IPS DF 19.7 (cell line): ENCODE measurements at places on chromosomes 7 and 10.

DNA sequence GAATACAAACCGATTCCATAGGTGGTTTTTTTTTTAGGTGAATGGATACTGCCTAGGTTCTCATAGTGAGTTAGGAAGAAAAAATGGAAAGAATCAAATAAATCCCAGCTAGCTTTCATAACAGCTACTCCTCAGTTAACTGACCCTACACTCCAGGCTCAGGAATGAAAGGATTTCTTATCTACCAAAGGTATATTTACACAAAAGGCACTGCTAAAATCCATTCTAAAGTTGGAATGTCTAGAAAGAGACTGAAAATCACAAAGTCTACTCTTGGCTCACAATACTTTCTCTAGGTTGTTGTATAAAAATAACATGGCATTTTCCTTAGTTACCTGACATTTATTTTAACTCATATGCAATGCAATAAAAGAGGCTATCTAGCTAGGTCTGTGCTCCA, 375.2 kb downstream of the MAGI2 start:
- DNase-seq: no peak

GRCh38 chr10:99619090-99619800, 994 bp downstream of the SLC25A28 start:
- DNase-seq: no peak

GRCh38 chr10:87634311-87634710, 25.4 kb upstream of the PAPSS2 start:
- DNase-seq: no peak

DNA sequence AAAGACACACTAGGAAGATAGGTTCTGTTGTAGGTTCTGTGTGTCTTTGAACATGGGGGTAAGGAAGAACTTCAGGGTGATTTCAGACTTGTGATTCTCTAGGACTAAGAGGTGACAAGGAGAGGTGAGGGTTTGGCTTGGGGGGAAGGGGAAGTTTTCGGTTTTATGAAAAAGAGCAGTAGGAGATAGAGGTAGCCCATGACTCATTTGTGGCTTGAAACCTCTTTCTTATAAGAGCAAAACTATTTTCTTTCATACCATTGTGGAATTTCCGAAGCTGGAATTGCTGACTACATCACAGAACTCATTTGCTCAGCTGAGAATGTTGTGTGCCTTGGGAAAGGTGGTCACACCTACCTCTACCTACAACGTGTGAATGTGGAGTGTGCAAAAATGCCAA, 39.6 kb upstream of the IKZF1 start:
- DNase-seq: no peak

GRCh38 chr7:113125728-113126127, 7.4 kb upstream of the SMIM30 start:
- no peak for DNase-seq

DNA sequence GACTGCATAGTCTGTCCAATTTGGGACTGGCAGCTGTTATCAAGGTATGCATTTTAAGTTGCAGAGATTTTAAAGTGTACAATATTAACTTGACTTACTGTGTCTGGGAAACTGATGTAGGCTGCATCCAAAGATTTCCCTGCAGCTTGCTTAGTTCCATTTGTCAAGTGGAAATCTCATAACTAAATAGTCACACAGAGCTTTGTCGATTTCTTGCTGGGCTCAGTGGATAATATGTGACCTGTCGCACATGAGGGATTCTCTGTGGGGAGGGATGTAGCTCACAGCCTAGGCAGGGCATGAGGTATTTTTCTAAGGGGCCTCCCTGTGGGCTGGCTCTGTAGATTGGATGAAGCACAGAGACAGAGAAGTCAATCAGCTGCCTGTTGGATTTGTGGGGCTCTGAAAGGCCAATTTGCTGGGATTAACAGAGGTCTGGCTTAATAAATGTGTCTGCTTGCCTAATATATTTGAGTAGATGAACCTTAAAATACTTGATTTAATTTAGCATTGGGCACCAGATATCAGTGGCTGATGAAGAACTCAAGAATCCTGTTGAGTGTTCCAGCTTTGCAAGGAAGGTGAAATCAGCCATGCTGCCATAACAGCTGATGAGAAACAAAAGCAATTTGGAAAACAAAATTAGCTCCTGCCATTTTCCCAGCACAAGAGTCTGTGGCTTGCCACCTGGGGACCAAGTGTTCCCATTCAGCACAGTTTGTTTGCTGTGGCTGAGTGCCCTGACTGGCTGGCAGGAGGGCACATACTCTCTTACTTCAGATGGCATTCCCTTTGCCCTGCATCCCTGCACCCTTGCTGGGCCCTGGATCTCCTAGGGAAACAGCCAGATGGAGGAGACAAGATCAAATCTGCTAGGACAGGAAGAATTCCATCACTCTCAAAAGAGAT, 598.5 kb downstream of the SORCS3 start:
- DNase-seq: no peak

DNA sequence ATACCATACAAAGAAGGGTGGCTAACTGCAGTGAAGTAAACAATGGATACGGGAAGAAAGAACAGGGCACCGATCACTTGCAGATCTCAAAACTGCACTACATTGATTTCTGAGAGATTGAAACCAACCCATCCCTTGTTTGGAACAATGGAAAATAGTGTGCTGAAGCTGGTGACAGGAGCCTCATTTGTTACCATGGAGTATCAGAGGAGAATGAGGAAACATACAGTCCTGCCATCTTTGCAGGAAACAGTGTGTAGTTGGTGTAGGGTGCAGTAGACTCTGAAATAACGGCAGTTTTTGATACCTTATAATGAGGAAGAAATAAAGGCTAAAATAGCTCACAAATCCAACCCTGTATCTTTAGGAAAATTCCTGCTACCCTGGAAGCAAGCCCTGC, 118.5 kb downstream of the ARHGAP21 start:
- no peak for DNase-seq

DNA sequence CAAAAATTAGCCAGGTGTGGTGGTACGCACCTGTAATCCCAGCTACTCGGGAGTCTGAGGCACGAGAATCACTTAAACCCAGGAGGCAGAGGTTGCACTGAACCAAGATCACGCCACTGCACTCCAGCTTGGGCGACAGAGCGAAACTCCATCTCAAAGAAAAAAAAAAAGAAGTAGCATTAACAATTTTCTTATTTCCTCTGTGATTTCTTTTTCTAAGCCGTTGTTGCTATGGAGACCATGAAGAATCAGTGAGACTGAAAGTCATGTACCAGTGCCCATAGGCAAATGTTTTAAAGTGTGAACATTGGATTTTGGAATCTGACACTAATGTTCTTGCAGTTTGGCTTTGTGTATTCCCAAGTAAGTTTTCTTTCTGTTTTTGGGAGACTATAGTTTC, 18.4 kb upstream of the MAP3K8 start:
- DNase-seq: no peak

- no peak for DNase-seq
Measured at GRCh38 chr10:6232225-6232807, 29.6 kb downstream of the PFKFB3 start.

GRCh38 chr7:158582089-158582456, 5.5 kb downstream of the PTPRN2 start:
- no peak for DNase-seq

GRCh38 chr7:142451296-142451695, 193.4 kb upstream of the PRSS58 start:
- no peak for DNase-seq

DNA sequence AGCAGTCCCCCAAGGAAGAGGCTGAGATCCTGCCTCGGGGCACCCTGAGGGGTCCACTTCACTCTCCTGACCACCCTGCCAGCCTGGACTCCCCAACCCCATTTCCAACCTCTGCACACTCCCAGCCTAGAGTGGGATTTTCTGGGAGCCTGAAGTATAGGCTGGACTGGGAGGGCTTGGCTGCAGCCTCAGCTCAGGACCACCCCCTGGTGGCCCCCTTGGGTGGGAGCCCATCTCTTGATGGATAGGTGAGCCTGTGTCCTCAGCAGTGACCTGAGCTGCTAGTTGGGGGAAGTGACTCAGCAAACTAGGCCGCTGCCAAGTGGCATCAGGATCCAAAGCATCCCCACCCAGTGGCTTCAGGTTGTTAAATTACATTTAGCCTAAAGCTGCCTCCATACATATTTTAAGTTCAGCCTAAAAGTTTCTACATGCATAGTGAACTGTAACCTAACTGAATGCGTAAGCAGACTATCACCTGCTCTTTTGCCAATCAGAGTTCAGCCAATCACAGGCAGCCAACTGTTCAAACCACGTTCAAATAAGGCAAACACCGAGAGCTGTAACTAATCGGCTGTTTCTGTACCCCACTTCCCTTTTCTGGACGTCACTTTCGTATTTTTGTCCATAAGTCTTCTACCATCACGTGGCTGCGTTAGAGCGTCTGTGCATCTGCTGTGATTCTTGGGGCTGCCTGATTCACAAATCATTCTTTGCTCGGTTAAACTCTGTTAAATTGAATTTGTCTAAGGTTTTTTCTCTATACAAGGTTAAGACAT, 144.0 kb downstream of the PLPP4 start:
- DNase-seq: peak; percentile 40

GRCh38 chr10:34489973-34490745, 324.9 kb downstream of the PARD3 start:
- DNase-seq: no peak

- no peak for DNase-seq
Measured at GRCh38 chr10:43197834-43198681, 59.8 kb downstream of the CSGALNACT2 start.

DNA sequence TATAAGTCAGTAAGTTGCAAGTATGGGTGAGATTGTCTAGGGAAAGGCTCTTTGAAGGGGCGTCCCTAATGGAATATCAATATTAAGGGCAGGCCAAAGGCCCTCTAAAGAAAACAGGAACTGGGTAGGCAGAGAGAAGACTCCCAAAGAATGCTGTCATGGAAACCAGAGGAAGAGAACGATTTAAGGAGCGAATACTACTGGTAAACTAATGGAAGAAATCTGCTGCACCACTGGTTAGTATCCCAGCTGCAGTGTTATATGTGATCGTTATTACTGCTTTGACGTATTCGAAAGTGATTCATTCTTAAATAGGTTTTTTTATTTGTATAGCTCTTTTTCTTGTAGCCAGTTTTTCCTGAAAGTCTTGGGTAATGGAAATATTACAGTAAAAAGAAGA, 1.3 kb downstream of the CASP2 start:
- DNase-seq: no peak

- DNase-seq: no peak
Measured at GRCh38 chr7:28608731-28609130, 196.4 kb downstream of the CREB5 start.

- no peak for DNase-seq
Measured at GRCh38 chr10:95697429-95697828, 3.7 kb upstream of the TCTN3 start.

- no peak for DNase-seq
Measured at GRCh38 chr7:4996696-4997222, 37.8 kb upstream of the MMD2 start.

GRCh38 chr7:25831062-25831691, 320.8 kb upstream of the NFE2L3 start:
- no peak for DNase-seq

GRCh38 chr7:16923019-16923418, 41.2 kb upstream of the AGR3 start:
- DNase-seq: no peak

DNA sequence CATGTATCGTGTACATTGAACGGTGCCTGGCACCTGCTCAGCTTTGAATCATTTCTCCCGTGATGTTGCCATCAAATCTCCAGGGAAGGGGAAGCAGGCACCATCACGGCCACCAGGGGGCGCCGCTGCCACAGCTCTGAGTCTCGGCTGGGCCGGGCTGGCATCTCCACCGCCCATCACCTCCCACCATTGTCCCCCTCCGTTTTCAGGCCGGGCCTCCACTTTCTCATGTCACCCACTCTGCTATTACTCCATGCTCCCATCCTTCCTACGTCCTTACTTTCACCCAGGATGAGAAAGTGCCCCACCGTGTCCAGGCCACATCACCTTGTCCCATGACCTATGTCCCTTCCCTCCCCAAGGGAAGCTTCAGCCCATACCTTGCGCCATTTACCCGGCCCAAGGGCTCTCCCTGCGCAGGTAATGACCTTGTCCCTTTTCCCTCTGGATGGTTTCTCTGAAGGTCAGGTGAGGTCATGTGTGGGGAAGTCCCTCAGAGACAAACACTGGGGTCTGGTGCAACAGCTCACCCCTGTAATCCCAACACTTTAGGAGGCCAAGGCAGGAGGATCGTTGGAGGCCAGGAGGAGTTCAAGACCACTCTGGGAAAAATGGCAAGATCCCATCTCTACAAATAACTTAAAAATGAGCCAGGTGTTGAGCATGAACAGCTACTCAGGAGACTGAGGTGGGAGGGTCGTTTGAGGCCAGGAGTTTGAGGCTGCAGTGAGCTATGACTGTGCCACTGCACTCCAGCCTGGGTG, 31.8 kb upstream of the OCM2 start:
- no peak for DNase-seq

DNA sequence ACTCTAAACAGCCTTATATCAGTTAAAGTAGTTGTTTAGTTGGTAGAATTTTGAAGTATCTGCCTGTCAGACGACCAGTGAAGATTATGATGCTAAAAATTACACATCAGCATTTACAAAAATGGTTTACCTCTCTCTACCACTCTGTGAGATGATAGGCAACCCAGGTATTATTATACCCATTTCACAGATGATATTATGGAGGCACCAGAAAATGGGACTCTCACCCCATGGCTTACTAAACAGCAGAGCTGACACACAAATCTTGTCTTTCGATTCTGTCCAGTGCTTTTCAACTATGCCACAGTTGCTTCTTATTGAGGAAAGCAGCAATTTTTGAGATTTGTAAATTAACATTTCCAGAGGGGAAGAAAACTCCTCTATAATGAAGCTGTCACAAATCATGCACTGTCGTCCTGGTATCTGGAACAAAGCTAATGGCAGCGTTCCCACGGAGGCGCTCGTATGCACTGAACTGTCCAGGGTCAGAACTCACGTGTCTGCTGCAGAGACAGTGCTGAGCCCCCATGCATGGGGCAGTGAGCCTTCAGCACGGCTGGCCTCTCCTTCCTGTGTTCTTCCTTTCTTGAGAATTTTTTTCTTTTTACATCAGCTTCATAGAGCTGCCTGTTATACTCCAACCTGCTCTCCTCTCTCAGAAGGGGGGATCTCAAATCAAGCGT, 381.1 kb downstream of the SDK1 start:
- no peak for DNase-seq

DNA sequence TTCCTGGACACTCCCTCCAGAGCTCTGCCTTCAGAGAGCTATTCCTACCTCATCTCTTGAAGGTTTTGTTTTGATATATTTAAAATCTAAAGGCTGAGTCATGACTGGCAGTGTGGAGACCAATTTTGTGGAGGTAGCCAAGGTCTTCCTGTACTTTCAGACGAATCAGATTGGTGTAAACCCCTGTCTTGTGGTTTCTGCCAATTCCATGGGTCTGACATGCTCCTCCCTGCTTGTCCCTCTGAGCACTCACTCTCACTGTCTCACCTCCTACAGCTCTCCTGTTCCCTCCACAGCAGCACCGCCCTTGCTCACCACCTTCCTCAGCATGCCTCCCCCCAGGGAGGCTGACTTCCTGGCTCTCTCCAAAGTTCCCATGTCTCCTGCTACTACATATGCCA, 179.8 kb downstream of the NPSR1 start:
- no peak for DNase-seq
